NCI-H82 (cell line): ENCODE measurements at places on chromosomes 5 and 9.

DNA sequence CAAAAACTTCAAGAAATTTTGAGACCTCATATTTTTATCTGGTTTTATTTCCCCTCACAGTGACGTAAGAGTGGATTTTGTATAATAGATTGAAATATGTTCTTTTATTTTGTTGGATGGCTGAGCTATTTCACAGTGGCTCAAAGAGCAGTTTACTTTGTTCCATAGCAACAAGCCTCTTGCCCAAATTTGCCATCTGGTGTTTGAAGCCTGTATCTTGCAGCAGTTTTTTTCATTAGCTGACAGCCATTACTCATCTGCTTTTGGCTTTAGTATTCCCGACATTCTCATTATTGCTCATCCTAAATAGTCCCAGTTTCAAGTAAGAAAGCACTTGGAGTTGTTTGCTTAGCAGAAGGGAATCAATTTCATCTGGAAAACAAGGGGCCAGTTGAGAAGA lies 36.3 kb downstream of the GDA start:
- DNase-seq, result peak; percentile 65

- no peak for DNase-seq
These were observed 367.4 kb downstream of the EFNA5 start for GRCh38 chr5:107303171-107303968.

- no peak for DNase-seq
These were observed 77.0 kb downstream of the ABCA1 start for GRCh38 chr9:104850786-104851545.

DNA sequence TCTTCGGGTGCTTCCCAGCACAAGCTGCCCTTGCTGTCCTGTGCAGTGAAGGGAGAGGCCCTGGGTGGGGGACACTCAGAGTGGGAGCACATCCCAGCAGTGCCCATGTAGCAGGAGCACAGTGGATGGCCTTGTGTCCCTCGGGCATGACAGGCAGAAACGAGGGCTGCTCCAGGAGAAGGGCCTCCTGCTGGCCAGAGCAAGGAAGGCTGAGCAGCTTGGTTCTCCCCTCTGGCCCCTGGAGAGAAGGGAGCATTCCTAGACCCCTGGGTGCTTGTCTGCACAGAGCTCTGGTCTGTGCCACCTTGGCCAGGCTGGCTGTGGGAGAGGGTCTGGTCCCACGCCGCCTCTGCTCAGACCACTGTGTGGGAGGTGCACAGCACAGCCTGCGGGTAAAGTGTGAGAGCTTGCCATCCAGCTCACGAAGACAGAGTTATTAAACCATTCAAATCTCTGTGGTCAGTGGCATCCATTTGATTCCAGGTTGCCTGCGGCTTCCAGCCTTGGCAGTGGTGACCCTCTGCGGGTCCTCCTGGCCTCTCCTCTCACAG lies 18.3 kb downstream of the FBXW5 start:
- no peak for DNase-seq

DNA sequence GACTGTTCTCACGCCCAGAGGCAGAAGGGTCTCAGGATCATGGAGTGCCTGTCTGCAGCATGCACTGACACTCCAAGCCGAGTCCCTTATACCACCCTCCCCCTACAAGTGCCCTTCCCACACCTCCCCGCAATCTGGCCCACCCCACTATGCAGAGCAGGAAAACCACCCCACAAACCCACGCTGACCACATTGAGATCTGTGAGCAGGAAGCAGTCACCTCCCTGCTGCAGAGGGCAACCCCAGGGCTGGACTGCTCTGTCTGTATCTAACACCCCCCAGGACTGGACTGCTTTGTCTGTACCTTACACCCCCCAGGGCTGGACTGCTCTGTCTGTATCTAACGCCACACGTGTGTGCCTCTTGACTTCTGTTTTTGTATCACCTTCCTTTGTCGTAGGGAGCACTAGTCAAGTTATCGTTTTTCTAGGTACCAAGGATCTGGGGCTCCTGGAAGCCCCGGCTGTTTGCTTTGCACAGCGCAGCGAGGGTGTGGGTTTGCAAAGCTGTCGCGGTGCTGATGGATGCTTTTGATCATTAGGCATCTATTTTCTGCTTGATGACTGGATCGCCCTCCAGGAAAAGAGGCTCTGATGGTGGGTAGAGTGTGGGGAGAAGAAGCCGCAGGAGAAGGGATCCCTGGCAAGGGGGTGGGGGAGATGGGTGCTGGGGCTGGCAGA lies 21.5 kb downstream of the OLFM1 start:
- no peak for DNase-seq

- DNase-seq, result peak; percentile 76
These were observed 84.9 kb downstream of the ZNF608 start for GRCh38 chr5:124661317-124662141.

DNA sequence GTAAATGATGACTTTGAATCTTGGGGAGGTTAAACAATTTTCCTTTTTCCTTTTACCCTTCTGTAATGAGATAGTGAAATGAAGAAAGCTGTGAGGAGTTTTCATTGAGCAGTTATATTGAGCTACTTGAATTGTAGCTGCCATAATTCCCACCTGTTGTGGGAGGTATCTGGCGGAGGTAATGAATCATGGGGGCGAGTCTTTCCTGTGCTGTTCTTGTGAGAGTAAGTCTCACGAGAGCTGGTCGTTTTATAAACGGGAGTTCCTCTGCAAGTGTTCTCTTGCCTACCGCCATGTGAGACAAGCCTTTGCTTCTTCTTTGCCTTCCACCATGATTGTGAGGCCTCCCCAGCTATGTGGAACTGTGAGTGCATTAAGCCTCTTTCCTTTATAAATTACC lies 258.4 kb downstream of the FER start:
- no peak for DNase-seq

DNA sequence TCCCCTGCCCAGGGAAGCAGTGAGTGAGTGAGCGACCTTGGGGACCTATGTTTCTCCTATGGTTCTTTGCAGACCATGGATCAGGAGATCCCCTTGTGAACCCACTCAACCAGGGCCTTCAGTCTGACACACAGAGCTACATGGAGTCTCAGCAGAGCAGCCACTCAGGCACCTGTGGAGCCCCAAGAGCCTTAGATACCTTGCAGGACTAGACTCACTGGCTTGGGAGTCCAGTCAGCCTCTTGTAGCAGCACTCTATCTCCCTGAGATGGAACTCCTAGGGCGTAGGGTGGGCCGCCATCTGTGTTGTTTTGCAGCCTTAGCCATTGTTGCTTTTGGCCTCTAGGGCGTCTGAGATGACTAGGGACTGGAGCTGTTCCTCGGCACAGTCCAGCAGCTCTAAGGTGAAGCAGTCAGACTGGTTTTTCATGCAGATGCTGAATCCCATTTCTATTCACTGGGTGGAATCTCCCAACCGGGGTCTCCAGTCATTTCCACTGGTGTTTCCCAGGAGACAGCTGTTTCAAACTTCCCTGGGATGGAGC lies 284.6 kb upstream of the RPS23 start:
- DNase-seq, result no peak

GRCh38 chr9:68455451-68455850 lies 85.2 kb downstream of the TMEM252 start:
- DNase-seq, result no peak

DNA sequence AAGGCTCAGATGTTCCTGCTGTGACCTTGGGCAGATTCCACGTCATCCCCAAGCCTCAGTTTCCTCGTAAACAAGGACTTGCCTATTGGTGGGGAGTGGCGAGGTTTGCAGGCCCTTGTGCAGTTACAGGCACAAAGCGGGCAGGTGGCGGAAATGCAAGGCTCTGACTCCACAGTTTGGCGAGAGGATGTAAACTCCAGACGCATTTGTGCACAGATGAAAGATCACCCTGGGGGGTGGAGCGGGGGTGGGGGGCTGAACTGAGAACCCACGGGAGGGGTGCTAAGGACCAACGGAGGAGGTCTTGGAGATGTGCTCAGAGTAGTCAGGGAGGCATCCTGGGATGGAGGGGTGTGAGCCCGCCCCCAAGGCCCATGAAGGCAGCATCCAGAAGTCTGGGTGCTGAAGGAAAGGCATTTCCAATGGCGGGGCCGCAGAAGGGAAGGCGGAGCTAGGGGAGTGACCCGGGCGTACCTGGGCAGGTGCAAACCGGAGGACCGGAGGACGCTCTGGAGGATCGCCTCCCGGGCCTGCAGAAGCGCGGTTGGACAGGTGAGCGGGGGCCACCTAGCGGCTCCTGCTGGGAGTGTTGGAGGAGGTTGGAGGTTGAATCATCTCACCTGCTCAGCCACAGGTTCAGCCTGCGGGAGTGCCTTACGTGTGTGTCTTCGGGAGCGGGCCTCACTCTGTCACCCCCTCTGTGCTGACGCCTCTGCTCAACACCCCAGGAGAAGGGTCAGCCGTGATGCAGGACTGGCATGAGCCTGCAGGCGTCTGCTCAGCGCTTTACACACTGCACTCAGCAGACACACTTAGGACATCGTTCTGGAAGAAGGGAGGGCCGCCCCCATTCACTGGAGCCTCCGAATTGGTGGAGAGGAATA lies 1.9 kb upstream of the FIBCD1 start:
- DNase-seq, result peak; percentile 59

GRCh38 chr5:124436294-124436693 lies 310.1 kb downstream of the ZNF608 start:
- no peak for DNase-seq

DNA sequence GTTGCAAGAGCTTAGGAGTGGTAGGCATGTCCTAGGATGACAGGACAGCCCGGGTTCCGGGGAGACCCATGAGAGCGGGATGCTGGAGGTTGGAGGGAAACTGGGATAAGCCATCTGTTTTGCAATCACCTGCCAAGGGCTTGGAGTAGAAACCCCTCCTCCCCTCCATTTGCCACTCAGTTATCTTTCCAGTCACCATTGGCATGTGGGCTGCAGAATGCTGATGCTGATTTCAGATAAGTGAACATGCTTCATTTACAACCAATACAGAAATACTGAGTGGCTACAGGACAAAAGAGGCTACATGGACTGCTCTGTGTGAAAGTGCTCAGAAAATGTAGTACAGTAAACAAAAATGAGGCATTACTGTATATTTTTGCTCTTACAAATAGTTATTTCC lies 93.4 kb upstream of the KIF2A start:
- no peak for DNase-seq

- no peak for DNase-seq
These were observed 226.0 kb downstream of the CCDC171 start for GRCh38 chr9:15778861-15779260.

- no peak for DNase-seq
These were observed 93.2 kb upstream of the ADAMTS16 start for GRCh38 chr5:5046680-5047502.

GRCh38 chr5:133794771-133795415 lies 173.5 kb downstream of the C5orf15 start:
- DNase-seq, result no peak

GRCh38 chr9:131724683-131725082 lies 15.2 kb downstream of the RAPGEF1 start:
- no peak for DNase-seq

DNA sequence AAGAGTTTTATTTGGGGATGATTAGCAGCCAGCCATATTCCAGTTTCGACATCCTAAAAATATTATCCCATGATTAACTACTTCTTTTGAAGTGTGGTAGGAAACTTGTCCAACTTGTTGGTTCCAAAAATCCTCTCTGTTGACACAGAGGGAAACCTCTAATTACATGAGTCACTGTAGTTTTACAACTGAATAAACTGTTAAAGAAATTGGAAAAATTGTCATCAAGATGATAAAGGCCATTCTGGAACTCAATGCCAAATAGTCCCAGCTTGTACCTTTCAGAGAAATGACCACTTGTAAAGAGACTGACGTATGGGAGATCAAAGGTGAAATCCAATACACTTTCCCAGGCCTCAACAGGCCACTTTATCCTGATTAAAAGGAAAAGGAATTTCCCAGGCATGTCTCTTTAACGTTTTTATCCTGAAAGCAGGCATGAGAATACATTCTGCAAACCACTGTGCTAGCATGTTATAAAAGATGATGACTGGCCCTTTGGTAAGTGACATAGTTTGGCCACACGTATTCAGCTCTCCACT lies 261.6 kb downstream of the GLIS3 start:
- no peak for DNase-seq

- DNase-seq, result no peak
These were observed 2.0 kb upstream of the IRF1 start for GRCh38 chr5:132492386-132493125.

DNA sequence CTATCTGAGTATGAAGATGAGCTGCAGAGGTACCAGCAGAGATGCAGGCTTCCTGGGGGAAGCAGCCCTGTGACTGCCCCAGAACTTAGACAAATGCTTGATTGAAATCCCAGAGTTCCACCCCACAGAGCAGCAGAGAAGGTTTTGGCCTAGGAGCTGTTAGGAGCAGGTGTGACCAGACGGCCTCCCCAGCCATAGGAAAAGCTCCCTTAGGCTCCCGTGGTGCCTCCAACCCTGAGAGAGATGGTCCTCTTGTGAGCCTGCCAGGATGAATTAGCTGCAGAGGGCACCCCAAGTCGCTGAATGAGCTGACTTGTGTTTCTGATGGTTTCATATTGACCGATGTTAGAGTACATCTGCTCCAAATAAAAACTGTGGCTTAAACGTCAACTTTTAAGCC lies 22.1 kb downstream of the NTRK2 start:
- no peak for DNase-seq

DNA sequence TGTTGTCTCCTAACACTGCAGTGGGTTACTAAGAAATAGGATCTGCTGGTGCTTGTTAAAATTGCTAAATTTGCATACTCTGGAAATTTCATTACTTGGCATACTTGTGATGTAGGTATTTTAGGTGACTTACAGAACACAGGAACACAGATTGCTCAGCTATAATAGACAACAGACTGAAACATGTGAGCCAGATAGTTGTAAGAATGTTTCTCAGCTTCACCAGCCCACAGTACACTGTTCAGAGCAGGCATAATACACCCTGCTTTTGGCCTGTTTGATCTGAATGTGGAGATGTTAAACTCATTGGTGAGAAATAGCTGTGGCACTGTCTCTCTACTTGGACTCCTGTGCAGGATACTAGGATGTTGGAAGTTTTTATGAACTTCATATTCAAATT lies 275.7 kb downstream of the CSNK1G3 start:
- peak; percentile 46 for DNase-seq

- no peak for DNase-seq
These were observed 14.8 kb upstream of the ABL1 start for GRCh38 chr9:130820135-130820738.

- DNase-seq, result no peak
These were observed 85.4 kb upstream of the CPEB4 start for GRCh38 chr5:173802670-173803165.

- no peak for DNase-seq
These were observed 419.8 kb downstream of the DMRT2 start for GRCh38 chr9:1469996-1470395.

DNA sequence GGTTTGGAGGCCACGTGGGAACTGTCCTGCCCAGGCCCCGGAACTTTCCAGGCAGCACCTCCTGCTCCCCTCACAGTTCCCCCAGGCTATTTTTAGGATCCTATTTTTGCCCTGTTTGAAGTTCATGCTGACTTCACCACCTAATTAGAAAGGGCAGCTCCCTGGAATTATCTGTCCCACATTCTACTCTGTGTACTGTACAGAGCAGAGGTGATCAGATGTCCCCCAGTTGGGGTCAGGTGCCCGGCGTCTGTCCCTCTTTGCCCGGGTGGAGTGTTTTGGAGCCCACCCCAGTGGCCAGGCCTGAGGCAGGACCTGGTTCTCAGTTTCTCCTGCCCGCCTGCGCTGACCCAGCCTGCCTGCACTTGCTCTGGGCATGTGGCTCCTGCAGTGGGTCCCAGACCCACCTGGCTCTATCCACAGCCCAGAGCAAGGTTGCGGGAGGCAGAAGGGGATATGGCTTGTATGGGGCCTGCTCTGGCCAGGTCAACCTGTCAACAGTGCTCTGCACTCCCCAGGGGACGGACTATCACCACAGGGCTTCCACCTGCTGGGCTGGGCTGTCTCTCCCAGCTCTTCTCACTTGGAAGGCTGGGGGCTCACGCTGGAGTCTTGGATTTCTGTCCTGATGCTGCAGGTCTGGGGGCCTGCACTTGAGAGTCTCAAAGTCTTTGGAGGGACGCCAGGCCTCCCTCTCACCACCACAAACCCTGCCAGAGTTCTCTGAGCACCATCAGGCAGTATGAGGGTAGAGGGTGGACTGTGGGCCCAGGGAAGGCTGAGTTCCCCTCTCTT lies 268.3 kb downstream of the GADD45G start:
- DNase-seq, result no peak
